G401 (cell line): ENCODE measurements at places on chromosomes 12 and 14.
A peak's percentile ranks its signal among the peaks of the same experiment; 100 is the strongest.

GRCh38 chr12:69388371-69388770 lies 28.8 kb downstream of the YEATS4 start:
- DNase-seq = peak; percentile 55

DNA sequence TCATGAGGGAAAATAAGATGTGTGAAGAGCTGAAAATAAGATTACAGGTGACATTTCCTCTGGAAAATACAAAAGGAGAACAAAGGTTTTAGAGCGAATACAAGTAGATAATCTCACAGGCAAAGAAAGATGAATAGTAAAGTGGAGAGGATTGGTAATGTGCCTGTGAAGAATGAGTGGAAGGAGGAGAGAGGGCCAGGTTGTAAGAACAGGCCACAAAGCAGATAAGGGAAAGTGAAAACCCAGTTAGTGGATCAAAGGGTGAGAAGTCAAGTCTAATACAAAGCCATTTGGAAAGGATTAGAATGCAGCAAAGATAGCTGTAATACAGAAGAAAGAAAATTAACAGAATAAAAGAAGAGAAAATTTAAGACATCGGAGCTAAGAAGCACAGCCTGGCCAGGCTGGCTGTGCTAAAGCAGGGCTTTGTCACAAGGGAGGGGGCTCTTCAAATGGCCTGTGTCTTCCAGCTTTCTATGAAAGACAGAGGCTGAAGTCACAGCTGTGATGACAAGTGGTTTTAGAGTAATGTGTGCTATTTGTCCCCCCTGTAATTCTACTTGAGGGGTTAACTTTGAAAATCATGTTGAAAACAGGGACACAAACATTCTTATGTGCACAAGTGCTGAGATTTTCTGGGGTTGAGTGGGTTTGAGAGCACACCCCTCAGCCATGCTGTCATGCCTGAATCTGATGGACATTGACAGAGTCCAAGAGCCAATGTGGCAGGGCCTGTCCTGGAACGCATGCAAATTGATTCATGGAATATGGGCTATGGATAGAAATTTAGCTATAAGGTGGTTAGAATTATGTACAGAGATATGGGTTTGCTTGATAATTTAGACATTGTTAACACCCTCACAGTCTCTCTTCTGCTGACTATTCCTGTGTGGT lies 344.5 kb upstream of the NAV3 start:
- DNase-seq = no peak

DNA sequence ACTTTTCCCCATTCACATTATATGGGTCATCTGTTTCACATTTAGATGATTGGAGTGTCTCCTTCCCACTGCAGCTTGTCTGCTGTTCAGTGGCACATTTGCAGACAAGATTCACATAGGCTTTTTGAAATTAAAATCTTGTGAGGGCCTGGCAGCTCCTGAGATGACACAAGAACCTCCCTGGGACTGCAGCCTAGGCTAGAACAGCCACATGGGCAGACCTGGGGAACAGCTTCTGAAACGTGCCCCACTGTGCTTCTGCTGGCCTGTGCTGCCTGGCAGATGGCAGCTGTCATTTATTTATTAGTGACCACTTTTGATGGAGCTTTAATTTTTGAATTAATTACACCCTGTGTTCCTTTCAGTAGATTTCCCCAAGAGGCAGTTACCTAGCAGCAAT lies 137.4 kb downstream of the GRIP1 start:
- peak; percentile 66 for DNase-seq

GRCh38 chr14:104700747-104701217 lies 11.4 kb downstream of the INF2 start:
- DNase-seq = no peak

DNA sequence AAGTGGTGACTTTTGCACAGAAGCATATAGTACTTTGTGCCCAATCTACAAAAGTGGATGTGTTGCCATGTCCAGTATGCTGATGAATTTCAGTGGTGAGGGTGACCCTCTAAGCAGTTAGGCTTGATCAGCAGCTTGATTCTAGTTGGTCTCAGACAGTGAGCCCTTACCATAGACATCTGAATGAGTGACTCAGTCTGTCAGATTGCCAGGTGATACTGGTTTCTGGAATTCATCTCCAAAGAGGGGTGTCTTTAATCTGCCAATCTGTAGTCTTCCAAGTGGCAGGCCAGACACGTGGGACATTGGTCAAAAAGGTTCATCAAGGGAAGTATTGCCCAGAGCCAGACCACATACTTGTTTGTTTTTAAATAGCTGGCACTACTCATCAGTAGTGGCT lies 187.4 kb upstream of the SLC16A7 start:
- no peak for DNase-seq

DNA sequence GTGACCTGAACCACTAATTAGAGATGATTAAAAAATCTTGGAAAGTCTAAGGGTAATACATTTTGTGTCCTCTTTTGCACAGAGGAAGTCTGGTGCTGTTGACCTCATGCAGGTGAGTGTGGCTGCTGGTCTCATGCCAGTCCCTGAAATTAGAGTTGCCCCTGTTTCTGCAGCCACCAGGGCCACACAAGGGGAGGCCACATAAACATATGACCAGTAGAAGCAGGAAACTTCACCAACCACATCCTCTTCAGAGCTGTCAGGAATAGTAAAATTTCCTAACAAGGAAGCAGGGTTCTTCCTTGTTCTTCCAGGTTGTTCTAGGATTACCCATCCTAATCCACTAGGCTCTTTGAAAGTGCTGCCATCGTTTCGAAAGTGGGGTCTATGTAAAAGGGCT lies 28.3 kb downstream of the PSMA6 start:
- no peak for DNase-seq

DNA sequence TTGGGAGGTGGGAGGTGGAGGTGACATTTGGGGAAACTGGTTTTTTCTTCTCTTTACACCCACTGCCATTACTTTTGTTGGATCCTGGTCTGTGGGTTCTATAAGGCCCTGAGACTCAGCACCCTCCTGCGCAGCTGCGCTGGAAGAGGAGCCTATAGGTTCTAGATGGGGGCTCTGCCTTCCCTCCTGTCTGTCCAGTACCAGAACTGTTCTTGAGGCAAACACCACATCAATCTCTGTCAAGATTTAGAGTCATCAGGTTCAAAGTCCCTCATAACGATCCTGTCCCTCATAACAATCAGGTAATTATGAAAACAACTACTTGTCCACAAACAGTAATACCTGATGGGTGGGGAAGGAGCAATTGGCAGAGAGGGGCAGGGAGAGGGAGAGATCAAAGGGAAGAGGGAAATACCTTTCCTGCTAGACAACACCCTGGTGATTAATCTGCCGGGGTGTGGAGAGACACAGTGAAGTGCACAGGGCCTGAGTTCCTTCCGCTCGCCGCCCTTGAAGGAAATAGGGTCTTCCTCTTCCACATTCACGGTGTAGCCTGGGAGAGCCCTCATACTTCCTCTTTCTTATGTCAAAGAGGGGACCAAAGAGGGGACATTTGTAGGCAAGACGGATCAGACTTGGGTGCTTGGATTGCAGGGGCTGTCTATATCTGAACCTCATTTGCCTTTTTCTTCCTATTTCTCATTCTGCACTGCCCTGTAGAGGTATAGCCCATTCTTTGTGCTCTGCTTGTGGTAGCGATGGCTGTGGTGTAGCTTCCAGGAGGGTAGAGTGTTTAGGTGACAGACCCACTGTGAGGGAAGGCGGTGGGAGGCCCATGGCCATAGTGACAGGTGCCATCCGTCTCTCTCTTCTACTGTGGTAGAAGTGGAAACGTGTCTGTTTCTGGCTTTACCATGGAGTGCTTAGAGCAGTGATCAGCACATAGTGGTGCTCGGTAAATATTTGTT lies 12.6 kb downstream of the GPRC5A start:
- DNase-seq = no peak

DNA sequence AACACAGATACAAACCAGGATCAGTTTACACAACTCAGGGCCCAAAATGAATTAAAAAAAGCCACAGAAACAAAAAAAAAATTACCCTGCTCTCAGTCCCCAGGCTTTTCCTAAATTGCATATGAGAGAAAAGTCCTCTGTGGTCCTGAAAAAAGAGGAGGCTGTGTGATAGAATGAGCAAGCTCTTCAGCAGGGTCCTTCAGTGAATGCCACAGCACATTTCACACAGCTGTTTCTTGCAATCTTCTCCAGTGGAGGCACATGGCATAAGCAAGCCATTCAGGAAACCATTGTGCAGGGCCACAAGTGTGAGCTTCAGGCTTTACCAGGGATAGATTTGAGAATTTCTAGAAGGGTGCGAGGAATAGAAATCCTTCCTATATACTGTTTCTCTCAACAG lies 168.5 kb downstream of the PPM1H start:
- no peak for DNase-seq

DNA sequence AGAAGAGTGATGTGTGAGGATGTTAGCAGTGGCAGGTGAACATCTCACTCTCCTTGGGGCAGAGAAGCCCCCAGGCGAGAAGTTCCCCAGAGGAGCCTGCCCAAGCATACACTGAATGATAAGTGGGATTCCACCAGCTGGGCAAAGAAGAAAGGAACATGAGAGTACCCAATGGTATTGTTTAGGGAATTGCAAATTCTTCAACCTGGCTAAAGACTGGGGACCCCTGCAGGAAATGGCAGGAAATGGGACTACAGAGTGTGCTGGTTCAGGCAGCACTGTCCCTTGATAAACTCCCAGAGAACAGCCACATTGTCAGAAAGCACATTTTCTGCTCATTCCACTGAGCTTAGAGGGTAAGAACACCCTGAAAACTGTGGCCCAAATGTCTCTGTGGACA lies 121.3 kb downstream of the RPS29 start:
- DNase-seq = no peak

DNA sequence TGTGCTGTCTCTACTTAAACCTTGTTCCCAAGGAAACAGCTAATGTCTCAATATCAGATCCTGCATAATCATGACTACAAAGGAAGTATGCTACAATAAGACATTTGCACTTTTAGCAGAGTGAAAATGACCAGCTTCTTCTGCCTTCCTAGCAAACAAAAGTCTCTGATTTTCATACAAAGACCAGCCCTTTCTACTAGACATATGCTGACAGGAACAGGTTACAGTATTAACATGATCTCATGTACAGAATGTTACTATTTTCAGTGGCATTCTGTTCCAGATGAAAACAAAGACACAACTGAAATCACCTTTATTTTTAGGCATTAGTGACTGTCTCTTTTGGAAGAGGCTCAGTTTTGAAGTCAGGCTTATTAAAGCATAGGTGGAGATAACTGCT lies 228.6 kb downstream of the MED13L start:
- DNase-seq = peak; percentile 51

GRCh38 chr12:51081421-51081820 lies 2.0 kb downstream of the CSRNP2 start:
- DNase-seq = no peak

DNA sequence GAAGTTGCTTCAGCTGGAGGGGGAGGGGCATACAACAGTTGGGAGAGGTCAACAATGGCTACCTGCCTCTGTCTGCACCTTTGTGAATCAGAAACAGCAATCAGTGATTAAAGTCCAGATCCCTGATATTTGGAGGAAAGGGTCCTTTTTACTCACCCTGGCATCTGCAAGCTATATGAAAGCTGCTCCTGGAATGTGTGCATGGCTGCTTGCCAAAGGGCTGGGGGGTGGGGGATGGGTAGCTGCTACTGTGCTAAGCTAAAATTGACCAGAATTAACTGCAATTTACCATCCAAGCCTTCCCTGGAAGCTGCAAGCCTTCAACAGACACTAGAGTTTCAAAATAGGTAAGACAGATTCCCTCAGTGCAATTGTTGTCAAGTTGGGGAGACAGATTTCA lies 13.5 kb upstream of the GTF2A1 start:
- no peak for DNase-seq

DNA sequence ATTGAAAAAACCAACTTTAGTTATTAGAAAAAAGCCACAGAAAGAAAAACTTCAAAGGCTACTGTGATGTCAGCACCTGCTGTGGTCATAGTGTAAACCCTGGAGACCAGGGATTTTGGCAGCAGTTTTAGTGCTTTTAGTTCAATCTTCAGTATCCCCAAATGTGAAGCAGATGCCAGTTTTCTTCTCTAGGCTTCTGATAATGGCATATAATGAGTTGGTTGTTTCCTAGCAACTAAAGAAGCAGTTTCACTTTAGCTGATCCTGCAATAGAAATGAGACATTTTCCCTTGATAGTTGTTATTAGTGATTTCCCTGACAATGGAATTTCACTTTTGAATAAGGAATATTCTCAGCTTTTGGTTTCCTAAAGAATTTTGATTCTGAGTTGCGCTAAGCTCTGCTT lies 131.2 kb downstream of the NUBPL start:
- no peak for DNase-seq

- no peak for DNase-seq
These were observed 160.7 kb upstream of the LRFN5 start for GRCh38 chr14:41446008-41446407.

DNA sequence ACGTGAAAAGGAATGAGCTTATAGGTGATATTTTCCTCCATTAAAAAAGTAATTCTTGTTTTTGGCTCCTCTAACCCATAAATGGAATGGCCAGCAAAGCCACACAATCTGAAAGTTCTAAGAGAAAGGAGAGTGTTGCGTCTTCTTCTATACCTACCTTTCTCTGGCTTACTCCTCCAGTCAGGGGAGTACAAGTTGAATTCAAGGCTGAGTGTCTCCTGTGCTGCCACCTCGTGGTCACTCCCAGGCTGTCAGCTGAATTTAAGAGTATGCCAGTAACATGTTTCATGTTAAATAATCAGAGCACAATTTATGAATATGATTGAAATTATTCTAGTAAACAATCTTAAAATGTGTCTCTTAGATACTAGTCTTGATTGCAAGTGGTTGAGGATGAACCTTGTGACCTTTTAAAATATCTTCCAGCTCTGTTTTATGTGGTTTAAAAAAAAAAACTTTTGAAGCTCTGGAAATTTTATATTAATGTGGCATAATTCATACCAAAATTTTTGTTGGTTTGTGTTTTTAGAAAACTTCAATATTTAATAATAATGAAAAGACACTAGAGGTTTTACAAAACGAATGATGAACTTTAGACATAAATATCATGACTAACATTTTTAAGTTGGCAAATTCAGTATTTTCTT lies 31.7 kb downstream of the PTHLH start:
- DNase-seq = peak; percentile 86

- DNase-seq = no peak
These were observed 33.5 kb upstream of the EVL start for GRCh38 chr14:100031506-100032281.

GRCh38 chr14:50668826-50669143 lies 679 bp upstream of the SAV1 start:
- DNase-seq = no peak

DNA sequence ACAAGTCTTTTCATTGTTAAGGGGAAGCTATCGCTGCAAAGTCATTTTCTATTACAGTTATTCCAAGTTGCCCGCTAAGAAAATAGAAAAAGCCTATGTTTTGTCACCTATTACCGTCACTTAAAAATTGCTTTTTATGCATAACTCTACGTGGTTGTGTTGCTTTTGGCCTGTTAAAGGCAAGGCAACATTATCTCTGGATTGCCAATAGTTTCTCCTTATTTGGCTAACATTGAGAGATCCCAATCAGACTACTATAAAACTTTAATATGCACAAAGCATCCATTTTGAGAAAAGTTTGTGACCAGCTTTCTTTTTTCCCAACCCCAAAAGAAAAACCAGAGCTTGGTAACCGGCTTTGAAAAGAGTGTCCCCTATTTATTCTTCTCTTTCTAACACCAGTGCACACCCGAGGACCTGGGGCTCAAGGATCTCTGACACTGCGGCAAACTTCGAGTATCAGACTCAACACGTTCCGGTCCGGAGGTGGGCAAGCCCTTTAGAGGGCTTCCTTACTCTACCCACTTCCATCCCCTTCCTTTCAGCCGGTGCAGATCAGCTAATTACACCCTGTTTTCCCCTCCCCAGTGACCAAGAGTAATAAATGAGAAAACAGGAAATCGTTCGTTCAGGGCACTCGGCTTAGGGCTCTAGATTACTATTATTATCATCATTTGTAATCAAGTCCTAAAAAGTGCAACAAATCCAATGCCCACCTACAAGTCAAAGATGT lies 1.2 kb downstream of the PPP1R12A start:
- peak; percentile 43 for DNase-seq

GRCh38 chr12:42442311-42442759 lies 116.4 kb downstream of the PPHLN1 start:
- DNase-seq = no peak
